ENCODE measurements at places on chromosomes 11 and 22. TPM values are rescaled to one million over a fixed set of nuclear protein-coding genes. Genes with fewer than 3 reads are reported as not detected.

Gene TMPRSS13
- polyA plus RNA-seq: not detected

Gene ENTHD1
- polyA plus RNA-seq: not detected

Gene DTX4
- 0.16 TPM for polyA plus RNA-seq

Gene PTPRCAP
- 1,315 TPM for polyA plus RNA-seq

Gene LRRN4CL
- not detected for polyA plus RNA-seq

Gene SLC15A3
- polyA plus RNA-seq: 0.41 TPM

Gene ROBO4
- not detected for polyA plus RNA-seq

Gene GSTT2B
- polyA plus RNA-seq: not detected

Gene SOX6
- polyA plus RNA-seq: not detected

Gene MISFA
- 1.0 TPM for polyA plus RNA-seq

Gene OPCML
- polyA plus RNA-seq: not detected

Gene GAS2L1
- polyA plus RNA-seq: 1.2 TPM

Gene NLRP6
- not detected for polyA plus RNA-seq

Gene FDXACB1
- 9.8 TPM for polyA plus RNA-seq

Gene OR51E1
- not detected for polyA plus RNA-seq

Gene TPP1
- polyA plus RNA-seq: 110 TPM

Gene MUC5AC
- polyA plus RNA-seq: not detected

Gene NOX4
- not detected for polyA plus RNA-seq

All from immature natural killer cell (primary cell).